ENCODE measurements at places on chromosomes 7 and 10.
A peak's percentile ranks its signal among the peaks of the same experiment; 100 is the strongest.

- no peak overlapping the region for H3K27ac ChIP-seq
- no peak for DNase-seq
- no peaks in the 10 kb centered on the region for H3K36me3 ChIP-seq
- H3K27me3 ChIP-seq: peaks cover 2% of the 10 kb centered on the region
Observed at GRCh38 chr7:47421456-47421855, 160.5 kb downstream of the TNS3 start.

- H3K4me1 ChIP-seq: no peaks in the 10 kb centered on the region
- H3K4me3 ChIP-seq: no peak overlapping the region
- no peak overlapping the region for H3K27ac ChIP-seq
- H3K27me3 ChIP-seq: peaks cover 34% of the 10 kb centered on the region
Observed at GRCh38 chr10:4671451-4672145, 154.4 kb upstream of the AKR1E2 start.

DNA sequence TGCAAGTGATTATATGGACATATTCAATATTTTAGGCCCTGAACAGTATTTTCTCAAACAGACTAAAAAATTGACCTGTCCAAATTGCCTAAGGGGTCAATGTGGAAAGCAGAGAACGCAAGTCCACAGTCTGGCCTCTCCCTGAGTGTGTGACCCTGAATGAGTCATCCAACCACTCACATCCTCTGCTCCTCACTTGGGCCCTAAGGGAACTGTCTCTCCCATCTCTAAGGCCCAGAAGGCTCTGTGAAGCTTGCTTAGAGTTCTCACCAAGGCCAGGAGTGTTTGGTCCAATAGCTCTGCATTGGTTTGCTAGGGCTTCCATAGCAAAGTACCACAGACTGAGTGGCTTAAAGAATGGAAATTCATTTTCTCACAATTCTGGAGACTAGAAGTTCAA, 155.1 kb downstream of the LSM5 start:
- no peaks in the 10 kb centered on the region for H3K36me3 ChIP-seq
- no peak overlapping the region for H3K4me3 ChIP-seq
- H3K4me1 ChIP-seq: no peaks in the 10 kb centered on the region
- H3K27me3 ChIP-seq: peaks cover 8% of the 10 kb centered on the region

- DNase-seq: no peak
- no peak overlapping the region for H3K4me3 ChIP-seq
- no peak overlapping the region for H3K27ac ChIP-seq
- H3K4me1 ChIP-seq: no peaks in the 10 kb centered on the region
- no peaks in the 10 kb centered on the region for H3K27me3 ChIP-seq
- H3K36me3 ChIP-seq: no peaks in the 10 kb centered on the region
Observed at GRCh38 chr10:52491246-52491995, 177.3 kb downstream of the DKK1 start.

- H3K27ac ChIP-seq: no peak overlapping the region
- DNase-seq: no peak
- no peaks in the 10 kb centered on the region for H3K27me3 ChIP-seq
- H3K4me3 ChIP-seq: no peak overlapping the region
Observed at GRCh38 chr10:35821339-35821911, 179.3 kb upstream of the FZD8 start.

- no peak for DNase-seq
- H3K27me3 ChIP-seq: no peaks in the 10 kb centered on the region
- no peaks in the 10 kb centered on the region for H3K36me3 ChIP-seq
- no peak overlapping the region for H3K27ac ChIP-seq
Observed at GRCh38 chr7:66070222-66070621, 5.4 kb upstream of the ASL start.

GRCh38 chr7:48466713-48467112, 295.5 kb downstream of the ABCA13 start:
- H3K27ac ChIP-seq: no peak overlapping the region
- H3K36me3 ChIP-seq: no peaks in the 10 kb centered on the region
- peaks cover 2% of the 10 kb centered on the region for H3K27me3 ChIP-seq
- H3K4me3 ChIP-seq: no peak overlapping the region

DNA sequence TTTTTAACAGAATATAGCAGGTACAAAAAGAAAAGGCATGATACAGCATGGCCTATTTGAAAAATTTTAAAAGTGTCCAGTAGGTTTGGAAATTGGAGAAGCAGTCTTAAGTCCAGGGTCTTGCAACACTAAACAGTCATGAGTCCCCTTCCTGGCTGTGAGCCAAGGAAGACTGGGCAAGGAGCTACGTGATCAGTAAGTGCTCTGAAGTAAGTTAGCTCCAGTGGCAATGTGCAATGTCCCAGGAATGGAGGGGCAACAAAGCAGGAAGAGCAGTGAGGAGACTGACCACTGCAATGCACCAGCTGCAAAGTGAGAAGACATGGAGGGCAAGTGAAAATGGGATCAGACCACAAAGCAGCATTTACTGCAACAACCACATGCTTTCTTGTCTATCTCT, 72.9 kb upstream of the GRID1 start:
- no peaks in the 10 kb centered on the region for H3K27me3 ChIP-seq
- H3K4me3 ChIP-seq: no peak overlapping the region
- peaks cover 75% of the 10 kb centered on the region for H3K36me3 ChIP-seq
- DNase-seq: no peak
- peaks cover 20% of the 10 kb centered on the region for H3K4me1 ChIP-seq

GRCh38 chr10:105503714-105504113, 862.6 kb downstream of the SORCS3 start:
- H3K4me1 ChIP-seq: no peaks in the 10 kb centered on the region
- H3K4me3 ChIP-seq: no peak overlapping the region
- H3K27me3 ChIP-seq: no peaks in the 10 kb centered on the region
- no peak for DNase-seq
- no peak overlapping the region for H3K27ac ChIP-seq
- H3K36me3 ChIP-seq: no peaks in the 10 kb centered on the region

DNA sequence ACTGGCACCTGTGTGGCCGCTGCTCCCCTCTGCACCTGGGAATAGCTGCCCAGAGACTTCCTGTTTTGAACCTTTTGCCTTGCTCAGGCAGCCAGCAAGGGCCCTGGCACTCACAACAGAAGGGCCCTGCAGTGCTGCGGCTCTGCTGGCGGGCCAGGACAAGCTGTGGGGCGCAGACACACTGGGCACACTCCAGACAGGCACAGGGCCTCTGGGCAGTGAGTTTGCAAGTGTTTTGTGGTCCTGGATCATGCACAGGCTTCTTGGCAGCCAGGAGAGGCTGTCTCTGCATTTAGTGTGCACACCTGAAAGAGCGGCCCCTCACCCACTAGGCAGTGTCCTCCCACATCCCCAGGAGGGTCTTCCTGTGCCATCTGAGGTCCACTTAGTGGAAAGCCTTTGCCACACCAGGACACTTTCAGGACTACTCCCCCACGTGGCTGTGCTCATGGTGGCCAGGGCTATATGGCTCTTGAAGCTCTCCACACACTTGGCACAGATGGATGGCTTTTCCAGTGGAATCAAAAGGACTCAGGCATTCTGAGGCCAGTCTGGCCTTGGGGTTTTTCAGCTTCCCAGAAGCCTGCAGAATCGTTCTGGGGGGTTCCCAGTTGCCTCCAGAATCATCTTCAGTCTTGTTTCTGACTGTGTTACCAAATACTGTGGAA, 5.0 kb upstream of the ATP6V0E2 start:
- no peak for DNase-seq
- H3K4me3 ChIP-seq: no peak overlapping the region
- H3K36me3 ChIP-seq: peaks cover 11% of the 10 kb centered on the region
- no peaks in the 10 kb centered on the region for H3K27me3 ChIP-seq
- H3K27ac ChIP-seq: peak overlapping the region; percentile 22
